Pons (tissue), 1 donor: ENCODE measurements at places on chromosomes 2 and 18.

GRCh38 chr2:69642709-69643601 lies 584 bp downstream of the AAK1 start:
- DNase-seq, result peak; percentile 47

GRCh38 chr2:233440714-233441113 lies 86.4 kb downstream of the DGKD start:
- no peak for DNase-seq

GRCh38 chr2:14423145-14423906 lies 209.2 kb upstream of the LRATD1 start:
- no peak for DNase-seq

GRCh38 chr2:163266772-163267171 lies 428.2 kb upstream of the KCNH7 start:
- DNase-seq, result no peak

GRCh38 chr18:50987261-50987660 lies 19.4 kb downstream of the ELAC1 start:
- DNase-seq, result no peak

DNA sequence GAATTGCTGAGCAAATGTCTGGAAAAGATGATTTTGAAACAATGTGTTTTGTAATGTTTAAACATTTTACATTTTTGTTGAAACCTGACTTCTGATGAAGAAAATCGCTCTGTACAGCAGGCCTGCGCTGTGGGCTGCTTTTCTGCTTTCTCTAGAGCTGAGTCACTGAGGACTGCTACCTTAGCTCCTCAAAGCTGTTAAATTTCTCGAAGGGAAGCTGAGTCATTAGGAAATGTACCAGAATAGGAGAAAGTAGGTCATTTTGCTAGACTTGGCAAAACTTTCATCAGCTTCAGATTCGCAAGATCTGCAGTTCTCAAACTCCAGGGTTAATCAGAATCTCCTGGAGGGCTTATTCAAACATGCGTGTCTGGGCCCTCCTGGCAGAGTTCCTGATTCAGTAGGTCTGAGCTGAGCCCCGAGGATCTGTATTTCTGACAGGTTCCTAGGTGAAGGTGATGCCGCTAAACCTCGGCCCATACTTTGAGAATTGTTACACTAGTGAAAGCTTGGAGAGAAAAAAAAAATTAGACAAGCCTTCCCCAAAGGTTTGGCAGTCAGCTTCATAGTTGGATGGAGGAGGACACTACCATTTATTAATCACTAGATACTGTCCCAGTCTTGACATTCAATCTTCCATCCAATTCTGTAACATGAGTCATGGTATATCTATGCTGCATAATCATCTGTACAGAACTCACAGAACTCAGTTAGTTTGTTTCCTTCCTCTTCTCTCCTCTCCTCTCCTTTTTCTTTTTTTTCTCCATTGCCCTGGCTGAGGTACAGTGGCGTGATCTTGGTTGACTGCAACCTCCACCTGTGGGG lies 297.6 kb downstream of the PARD3B start:
- peak; percentile 38 for DNase-seq

- DNase-seq, result no peak
Measured at GRCh38 chr2:240208631-240209211, 68.3 kb upstream of the OTOS start.

DNA sequence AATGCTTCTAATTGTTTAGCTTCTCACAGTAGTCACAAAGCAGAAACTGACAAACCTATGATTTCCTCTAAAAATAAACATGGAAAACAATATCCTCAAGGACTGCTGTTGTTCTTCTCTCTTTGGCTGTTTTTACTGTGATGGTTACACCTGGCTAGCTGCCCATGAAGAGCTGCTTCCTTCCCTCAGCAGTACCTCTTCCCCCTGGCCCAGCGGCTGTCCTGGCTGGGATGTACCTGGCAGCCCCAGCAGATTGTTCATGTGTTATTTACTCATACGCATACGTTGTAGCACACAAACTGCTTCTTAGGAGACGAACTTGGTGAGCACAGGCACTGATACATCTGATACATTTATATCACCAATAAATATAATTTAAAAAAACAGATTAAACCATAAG lies 27.4 kb downstream of the NEMP2 start:
- peak; percentile 55 for DNase-seq

- no peak for DNase-seq
Measured at GRCh38 chr2:223576873-223577272, 25.3 kb downstream of the SCG2 start.
